Motor neuron (in vitro differentiated cells): ENCODE measurements at places on chromosomes 6 and 20. TPM values are rescaled to one million over a fixed set of nuclear protein-coding genes. Genes with fewer than 3 reads are reported as not detected.
A peak's percentile ranks its signal among the peaks of the same experiment; 100 is the strongest.

DNA sequence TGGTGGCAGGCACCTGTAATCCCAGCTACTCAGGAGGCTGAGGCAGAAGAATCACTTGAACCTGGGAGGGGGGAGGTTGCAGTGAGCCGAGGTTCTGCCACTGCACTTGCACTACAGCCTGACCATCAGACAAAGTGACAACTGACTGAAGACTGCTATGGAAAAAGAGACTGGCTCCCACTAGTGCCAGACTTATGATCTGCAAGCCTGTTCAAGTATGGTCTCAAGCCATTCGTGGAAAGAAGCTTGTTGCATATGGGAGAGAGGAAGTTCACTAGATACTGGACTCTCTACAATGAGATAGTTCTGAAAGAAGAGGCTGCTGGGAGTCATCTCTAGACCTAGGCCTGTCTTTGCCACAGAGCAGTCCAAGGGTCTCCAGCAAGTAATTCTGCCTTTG, 26.7 kb downstream of the MDN1 start:
- ATAC-seq, result no peak

DNA sequence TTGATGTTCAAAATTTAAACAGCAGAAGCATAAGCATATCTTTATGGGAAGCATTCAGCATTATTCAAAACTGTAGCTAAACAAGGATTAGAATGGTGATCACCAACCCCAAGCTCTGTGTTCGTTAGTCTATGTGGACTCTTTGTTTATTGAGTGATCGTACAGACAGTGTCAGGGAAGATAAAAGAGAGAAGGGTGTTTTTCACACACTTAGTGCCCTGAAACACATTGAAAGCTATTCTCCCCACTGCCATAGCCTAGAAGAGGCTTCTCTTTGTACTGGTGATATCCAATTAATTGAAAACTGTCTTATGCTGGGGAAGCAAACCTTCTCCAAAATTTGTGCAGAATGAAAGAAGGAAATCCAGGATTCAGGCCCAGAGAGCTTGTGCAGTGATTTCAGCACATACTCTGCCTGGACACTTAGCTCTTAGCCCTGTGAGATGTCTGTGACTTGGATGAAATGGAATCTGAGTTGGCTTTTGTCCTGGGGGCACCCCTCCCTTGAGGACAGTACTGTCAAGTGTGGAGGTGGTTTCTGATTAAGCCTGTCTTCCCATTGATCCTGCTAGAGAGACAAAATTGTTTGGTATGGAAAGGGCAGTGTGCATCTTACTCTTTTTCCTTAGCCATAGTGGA, 125.7 kb upstream of the MTHFD1L start:
- ATAC-seq, result peak; percentile 53

DNA sequence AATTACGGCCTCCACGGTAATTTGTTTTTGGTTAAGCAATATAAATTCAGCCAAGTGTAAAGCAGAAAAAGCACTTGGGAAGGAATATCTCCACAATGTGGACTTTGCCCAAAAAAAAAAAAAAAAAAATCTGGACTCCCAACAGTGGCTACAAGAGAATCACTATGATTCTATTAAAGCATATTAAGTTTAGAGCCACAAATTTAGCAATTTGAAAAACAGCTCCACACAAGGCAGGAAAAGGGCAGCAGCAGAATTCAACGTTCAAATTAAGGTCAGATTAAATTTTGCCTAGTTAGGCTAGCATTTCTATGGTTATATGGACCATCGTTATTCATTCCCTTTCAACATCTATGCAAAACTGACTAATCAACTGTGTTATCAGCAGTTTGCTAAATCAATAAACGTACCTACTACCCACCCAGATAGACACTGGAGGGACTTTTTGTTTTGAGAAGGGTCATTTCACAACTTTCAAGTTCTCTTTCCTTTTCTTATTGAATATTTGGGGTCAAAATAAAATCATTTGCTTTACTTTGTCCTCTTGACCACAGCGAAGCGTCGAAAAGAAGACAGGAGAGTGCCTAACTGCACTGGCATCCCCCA, 1.0 kb downstream of the MCM9 start:
- ATAC-seq, result no peak

- no peak for ATAC-seq
These were observed 167.5 kb downstream of the GPX5 start for GRCh38 chr6:28693033-28693750.

DNA sequence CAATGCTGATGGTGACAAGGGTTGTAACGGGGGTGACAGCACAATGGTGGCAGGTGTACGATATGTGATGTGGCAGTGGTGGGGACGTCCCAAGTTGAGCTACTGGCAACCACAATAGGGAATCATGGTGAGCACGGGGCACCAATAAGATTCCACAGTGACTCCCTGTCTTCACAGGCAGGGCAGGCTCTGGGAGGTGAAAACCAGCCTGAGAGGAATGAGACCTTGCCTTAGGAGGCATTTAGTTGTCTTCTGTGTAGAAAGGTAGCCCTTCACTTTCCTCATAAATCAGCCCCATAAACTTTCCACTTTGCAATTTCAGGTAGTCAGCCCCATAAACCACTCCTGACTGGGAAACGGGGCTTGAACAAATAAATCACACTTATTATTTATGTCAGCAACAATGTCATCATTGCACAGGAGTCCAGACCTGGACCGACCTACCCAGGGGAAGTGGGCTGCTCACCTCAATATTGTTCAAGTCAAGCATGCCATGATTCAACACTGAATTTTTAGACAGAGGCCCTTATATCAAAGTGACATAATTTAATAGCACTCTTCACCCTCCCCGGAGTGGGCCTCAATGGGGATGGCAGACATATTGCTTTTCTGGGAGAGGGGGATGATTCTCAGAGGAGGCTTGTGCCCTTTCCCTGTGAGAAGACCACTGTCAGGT, 150.8 kb downstream of the CDC5L start:
- ATAC-seq, result peak; percentile 85

- ATAC-seq, result no peak
These were observed 1686.4 kb downstream of the GRIK2 start for GRCh38 chr6:103079867-103080266.

The BYSL gene
- 34.8 and 40.3 TPM in 2 replicates for total RNA-seq

GRCh38 chr6:91824331-91824730, 1237.5 kb upstream of the MAP3K7 start:
- no peak for ATAC-seq

DNA sequence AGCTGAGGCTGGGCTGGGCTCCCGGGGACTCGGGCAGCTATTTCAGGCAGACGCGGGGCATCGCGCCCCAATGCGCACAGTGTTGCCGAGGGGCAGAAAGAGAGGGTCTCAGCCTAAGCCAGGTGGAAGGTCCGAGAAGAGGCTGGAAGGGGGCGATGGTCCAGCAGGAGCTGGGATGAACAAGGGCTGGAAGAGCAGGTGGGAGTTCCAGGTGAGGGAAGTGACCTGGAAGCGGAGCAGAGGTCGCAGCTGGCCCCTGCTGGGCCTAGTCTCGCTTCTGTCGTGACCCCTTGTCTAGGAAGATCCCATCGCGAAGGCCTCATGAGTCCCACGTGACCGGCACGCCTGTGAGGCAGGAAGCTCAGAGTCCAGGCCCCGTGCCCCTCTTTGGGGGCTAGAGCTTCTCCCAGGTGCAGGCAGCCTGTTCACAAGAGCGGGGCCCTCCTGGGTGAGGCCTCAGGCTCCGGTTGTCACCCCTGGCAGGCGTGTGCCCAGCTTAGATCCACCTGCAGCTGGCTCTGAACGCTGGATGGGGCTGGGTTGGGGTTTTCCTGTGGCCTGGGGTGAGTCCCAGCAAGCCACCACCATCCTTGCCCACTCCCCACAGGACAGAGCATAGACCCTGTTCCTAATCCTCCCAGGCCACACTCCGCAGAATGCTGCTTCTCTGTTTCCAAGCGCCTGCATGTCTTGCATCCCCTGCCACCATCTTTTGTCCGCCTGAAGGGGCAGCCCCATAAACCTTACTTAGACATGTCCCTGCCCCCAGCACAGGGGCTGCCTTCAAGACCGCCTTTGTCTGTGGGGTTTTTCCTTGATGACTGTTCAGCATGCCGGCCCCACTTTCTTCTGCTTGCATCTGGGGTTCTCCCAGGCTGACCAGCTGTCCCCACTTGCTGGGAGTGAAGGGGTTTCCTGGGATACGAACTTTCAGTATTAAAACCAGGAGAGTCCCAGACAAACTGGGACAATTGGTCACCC, 15.1 kb downstream of the SLC22A3 start:
- ATAC-seq, result no peak

- ATAC-seq, result no peak
These were observed 140.4 kb downstream of the IMPG1 start for GRCh38 chr6:75932067-75932466.

- no peak for ATAC-seq
These were observed 63.4 kb upstream of the SIRPG start for GRCh38 chr20:1720845-1721475.

DNA sequence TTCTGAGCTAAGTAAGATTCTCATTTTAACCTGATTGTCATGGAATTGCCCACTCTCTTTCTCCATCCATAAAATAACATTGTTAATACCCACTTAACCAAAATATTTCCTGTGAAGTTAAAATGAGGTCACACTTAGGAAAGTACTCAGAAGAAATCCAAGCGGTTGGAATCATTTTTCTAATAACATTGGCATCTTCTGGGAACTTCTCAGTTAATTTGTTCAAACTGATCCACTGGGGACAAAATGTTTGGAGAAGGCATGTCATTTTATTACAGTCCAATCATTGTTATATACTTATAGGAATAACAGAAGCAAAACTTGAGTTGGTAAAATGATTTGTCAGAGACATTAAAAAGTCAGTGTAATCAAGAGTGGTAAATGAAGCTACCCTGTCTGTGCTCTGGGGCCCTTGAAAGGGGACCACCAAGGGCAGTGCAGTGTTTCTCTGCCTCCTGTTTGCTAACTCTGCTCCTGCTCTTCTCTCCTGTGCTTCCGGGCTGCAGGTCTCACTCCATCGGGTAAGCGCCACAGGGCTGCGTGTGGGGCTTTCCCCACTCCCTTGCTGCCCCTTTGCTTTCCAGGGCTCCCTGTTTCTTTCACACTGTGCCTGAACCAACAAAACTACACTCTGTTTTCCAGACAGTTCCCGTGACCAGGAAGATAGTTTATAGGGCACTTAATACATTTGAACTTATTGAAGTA, 50.1 kb downstream of the HDDC2 start:
- ATAC-seq, result peak; percentile 45

- ATAC-seq, result no peak
These were observed 83.4 kb upstream of the LY86 start for GRCh38 chr6:6505111-6505510.

The SNX5 gene
- 57.7 and 67.1 TPM in 2 replicates for total RNA-seq

DNA sequence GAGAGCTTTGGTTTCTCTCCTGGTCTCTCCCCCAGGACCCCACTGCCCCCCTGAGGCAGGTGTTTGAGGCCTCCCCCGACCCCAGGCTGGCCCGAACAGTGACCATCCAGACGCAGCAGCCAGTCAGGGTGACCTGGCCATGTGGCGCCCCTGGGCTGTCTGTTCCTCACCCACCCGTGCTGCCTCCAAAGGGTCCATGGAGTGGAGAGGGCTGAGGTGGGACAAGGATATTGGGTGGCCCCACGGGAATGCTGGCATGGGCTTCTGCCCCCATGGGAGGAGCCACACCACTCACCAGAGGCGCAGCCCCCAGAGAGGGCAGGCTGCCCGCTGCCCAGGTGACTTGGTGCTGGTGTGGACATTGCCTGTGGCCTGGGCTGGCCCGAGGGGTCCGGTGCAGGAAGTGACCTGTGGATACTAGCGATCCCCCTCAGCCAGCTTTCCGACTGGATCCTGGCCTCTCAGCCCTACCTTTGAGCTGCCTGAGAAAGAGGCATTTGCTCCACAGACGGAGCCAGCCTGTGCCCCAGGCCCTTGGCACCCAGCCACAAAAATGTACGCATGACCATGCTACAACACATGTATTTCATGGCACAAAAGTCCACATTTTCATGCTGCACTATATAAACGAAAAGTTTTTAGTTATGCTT, 50.8 kb downstream of the BCAS4 start:
- no peak for ATAC-seq

GRCh38 chr6:152734630-152735029, 16.0 kb upstream of the VIP start:
- no peak for ATAC-seq

The SLC32A1 gene
- 0.85 and 0.87 TPM in 2 replicates for total RNA-seq

DNA sequence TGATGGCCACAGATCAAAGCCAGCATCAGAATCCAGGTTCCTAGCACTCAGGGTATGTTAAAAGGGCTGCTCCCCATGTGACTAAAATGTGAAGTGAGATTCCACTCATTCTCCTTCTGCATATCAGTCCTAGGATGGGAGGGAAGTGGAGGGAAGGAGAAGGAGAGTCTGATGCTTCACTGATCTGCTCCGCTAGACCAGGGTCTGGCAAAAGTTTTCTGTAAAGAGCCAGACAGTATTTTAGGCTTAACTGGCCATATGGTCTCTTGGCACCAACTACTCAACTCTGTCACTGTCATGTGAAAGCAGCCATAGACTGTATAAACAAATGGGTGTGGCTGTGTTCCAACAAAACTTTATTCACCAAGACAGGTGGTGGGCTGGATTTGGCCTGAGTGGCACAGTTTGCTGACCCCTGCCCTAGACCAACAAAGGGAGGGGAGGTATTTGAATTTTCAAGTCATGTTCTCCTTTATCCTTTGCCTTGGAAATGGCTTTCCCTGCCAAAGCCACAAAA, 22.6 kb downstream of the GHRH start:
- no peak for ATAC-seq

The OXT gene
- total RNA-seq, result not detected in 2 replicates

DNA sequence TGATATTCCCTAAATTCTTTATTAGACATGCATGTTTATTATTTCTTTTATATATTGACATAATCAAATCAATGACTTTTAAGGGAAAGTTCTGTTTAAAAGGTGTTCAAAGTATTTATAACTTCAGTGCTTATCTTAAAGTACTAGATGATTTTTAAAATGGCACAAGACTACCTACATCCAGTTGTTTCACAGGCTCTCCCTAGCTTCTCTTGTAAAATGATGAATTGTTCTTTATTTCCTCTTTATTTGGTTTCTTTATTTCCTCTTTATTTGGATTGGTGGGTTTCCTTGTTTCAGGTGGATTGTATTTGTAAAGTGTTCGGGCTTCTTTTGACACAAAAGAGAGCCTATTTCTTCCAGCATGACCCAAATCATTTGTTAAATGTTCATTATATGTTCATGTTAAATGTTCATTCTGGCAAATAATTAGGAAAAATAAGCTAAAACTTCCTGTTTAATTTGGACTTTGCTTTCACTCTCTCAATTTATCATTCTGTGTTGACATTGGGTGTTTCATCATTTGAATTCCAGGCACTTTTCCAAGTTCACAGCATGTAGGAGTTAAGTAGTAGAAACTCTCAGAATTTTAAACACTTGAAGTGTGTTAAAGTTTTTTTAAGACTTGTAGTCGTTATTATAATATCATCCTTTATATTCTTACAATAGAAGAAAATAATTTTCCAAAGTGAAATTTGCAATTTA, 24.6 kb downstream of the MLIP start:
- ATAC-seq, result peak; percentile 62

The BPIFB4 gene
- total RNA-seq, result not detected in 2 replicates
